ENCODE measurements at places on chromosomes 7 and 10. TPM values are rescaled to one million over a fixed set of nuclear protein-coding genes. Genes with fewer than 3 reads are reported as not detected.

Gene CHST12
- 6.4 TPM for total RNA-seq

GRCh38 chr10:93143281-93143680 lies 69.6 kb downstream of the CYP26A1 start:
- H3K27ac ChIP-seq, result no peak overlapping the region
- no peaks in the 10 kb centered on the region for H3K4me1 ChIP-seq
- no peak for DNase-seq
- no peak overlapping the region for H3K4me3 ChIP-seq
- 0 out of 3 replicates have a peak, but pooled peaks cover 2% of the 10 kb centered on the region for H3K27me3 ChIP-seq
- no peaks in the 10 kb centered on the region for H3K36me3 ChIP-seq

Gene C10orf53
- total RNA-seq, result not detected

- H3K27me3 ChIP-seq, result peaks cover 22% of the 10 kb centered on the region
- no peak overlapping the region for H3K4me3 ChIP-seq
- H3K36me3 ChIP-seq, result no peaks in the 10 kb centered on the region
- no peak overlapping the region for H3K27ac ChIP-seq
- DNase-seq, result peak; percentile 13
- H3K4me1 ChIP-seq, result no peaks in the 10 kb centered on the region
Observed at GRCh38 chr10:49379596-49380410, 16.1 kb downstream of the DRGX start.

Gene PRSS1
- not detected for total RNA-seq

Gene PDE6C
- total RNA-seq, result 0.64 TPM

- peaks cover 11% of the 10 kb centered on the region for H3K4me1 ChIP-seq
- H3K27me3 ChIP-seq, result peaks cover 51% of the 10 kb centered on the region
- no peak overlapping the region for H3K27ac ChIP-seq
- H3K4me3 ChIP-seq, result no peak overlapping the region
- no peaks in the 10 kb centered on the region for H3K36me3 ChIP-seq
Observed at GRCh38 chr10:132470410-132471124, 67.0 kb upstream of the INPP5A start.

- H3K4me1 ChIP-seq, result peaks cover 39% of the 10 kb centered on the region
- DNase-seq, result no peak
- H3K4me3 ChIP-seq, result no peak overlapping the region
Observed at GRCh38 chr10:43314626-43315495, 48.0 kb upstream of the RASGEF1A start.

DNA sequence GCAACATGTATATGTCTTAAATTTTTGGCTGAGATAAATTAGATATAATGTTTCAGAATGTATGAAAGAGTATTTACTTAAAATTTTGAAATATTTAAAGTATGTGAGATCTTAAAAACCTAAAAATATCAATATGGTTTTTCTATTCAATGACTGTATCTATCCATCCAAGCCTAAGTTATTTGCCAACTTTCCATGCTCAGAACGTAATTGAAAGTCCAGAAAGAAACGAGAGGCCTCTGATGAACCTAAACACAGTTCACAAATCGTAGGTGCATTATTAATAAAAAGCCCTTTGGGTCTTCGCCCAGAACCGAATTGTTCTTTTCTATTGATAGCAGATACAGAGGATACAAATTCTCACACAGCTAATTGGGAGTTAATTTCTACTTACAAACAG lies 6.5 kb downstream of the SVIL start:
- H3K36me3 ChIP-seq, result no peaks in the 10 kb centered on the region
- no peak overlapping the region for H3K27ac ChIP-seq
- H3K4me1 ChIP-seq, result peaks cover 39% of the 10 kb centered on the region
- DNase-seq, result no peak
- no peaks in the 10 kb centered on the region for H3K27me3 ChIP-seq
- H3K4me3 ChIP-seq, result no peak overlapping the region

DNA sequence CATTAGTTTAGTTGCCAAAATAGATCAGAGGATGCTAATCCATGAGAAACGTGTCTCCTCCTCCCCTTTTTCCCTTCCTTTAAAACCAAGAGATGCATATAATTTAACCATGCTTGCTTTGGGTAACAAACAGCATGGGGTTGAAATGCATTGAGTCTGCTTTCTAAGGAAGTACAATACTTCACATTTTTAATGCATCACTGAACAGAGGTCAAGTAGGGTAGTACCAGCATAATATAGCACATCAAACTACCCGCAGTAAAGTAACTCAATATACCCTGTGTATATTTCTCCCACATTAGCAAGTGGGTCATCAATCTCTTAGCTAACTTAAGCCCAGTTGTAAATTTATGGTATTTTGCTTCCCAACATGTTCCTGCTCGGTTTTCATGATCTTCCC lies 239.3 kb upstream of the SEMA3C start:
- peaks cover 56% of the 10 kb centered on the region for H3K4me1 ChIP-seq
- H3K36me3 ChIP-seq, result no peaks in the 10 kb centered on the region
- no peak overlapping the region for H3K4me3 ChIP-seq
- no peak for DNase-seq

Gene CYP3A4
- 0.35 TPM for total RNA-seq

Gene SUGCT
- total RNA-seq, result 23.6 TPM

All from HepG2 (cell line).